ENCODE measurements at places on chromosomes 12 and 14.
A peak's percentile ranks its signal among the peaks of the same experiment; 100 is the strongest.

- no peak for DNase-seq
Measured at GRCh38 chr12:14424545-14424944, 59.1 kb downstream of the ATF7IP start.

GRCh38 chr12:9906873-9907272, 25.3 kb downstream of the CLEC2A start:
- DNase-seq = no peak

DNA sequence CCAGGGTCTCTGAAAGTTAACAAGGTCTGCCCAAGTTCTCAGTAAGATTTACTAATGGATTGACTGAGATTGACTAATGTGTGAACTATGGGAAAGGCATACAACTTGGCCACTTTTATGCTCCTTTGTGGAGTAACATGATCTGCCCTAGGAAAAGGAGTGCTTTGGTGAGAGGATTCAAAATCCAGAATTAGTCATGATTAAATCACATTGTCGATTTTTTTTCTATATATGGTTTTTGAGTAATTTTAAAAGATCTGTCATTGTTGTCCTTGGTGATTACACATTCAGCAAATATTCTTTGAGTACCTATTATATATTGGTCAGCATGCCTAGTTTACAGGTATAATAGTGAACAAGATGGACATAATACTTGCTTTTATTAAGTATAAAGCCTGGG, 147.7 kb upstream of the SYT10 start:
- DNase-seq = no peak

GRCh38 chr12:127192391-127192790, 1074.6 kb upstream of the TMEM132C start:
- DNase-seq = no peak

DNA sequence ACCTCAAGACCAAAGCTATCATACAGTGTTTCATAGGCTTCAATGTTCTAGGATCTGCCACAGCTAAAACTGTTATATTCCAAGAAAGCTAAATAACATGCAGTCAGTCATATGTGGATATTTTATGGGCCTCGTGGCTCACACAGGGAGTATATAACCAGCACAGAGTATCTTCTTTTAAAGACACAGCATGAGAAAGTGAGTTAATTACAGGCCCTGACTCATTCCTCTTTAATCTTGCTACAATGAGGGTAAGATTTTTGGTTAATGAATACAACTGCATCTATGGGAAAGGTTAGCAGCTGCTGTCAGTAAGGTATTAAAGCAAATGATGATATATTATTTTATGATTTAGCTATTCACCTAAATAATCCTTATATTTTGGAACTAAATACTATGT, 111.0 kb downstream of the TRAFD1 start:
- no peak for DNase-seq

DNA sequence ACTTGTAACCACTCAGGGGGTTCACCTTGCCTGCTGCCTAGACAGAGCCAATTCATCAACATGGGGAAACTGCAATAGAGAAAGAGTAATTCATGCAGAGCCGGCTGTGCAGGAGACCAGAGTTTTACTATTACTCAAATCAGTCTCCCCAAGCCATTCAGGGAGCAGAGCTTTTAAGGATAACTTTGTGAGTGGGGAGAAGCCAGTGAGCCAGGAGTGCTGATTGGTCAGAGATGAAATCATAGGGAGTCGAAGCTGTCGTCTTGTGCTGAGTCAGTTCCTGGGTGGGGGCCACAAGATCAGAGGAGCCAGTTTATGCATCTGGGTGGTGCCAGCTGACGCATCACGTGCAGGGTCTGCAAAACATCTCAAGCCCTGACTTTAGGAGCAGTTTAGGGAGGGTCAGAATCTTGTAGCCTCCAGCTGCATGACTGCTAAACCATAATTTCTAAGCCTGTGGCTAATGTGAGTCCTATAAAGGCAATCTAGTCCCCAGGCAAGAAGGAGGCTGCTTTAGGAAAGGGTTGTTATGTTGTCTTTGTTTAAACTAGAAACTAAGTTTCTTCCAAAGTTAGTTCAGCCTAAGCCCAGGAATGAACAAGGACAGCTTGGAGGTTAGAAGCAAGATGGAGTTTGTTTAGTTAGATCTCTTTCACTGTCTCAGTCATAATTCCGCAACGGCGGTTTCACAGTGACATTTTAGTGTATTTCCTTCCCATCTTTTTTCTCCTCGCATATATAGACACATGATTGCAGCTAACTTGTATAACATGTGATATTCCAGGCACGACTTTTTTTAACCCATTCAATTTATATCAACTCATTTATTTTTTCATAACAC, 68.9 kb upstream of the NCOR2 start:
- peak; percentile 63 for DNase-seq

GRCh38 chr12:90770861-90771260, 184.1 kb downstream of the CCER1 start:
- DNase-seq = no peak

- no peak for DNase-seq
Measured at GRCh38 chr12:89469361-89469760, 55.2 kb downstream of the GALNT4 start.

DNA sequence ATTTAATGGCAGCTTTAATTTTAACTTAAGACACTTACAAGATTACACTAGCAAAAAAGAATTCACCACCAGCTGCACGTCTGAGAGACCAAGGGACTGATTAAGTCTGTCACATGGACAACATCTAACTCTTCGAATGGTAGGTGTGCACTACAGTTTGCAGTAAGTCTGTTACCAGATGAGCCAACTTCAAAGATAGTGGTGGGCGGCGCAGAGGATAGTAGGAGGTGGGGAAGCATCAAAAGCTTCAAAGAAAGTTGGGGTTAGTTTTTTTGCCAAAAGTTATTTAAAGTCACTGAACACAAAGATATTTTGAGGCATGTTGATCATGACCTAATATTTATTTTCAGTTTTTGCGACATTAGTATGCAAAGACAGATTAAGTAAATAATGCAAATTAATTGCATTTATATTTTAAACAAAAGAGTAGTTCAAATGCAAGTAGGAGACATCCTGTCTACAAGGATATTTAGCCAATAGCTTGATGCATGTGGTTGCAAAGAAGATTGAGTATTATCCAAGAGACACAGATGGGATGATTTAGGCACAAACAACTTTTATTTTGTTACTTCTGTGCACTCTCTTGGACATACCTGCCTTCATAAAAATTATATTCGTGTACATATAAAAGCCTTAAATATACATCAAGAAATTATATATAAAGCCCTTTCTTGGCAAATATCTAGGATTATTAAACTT, 327.7 kb downstream of the BMP4 start:
- DNase-seq = no peak

GRCh38 chr12:125469683-125470082, 404.4 kb downstream of the AACS start:
- no peak for DNase-seq

- no peak for DNase-seq
Measured at GRCh38 chr12:54653025-54653424, 4.9 kb upstream of the DCD start.

- DNase-seq = no peak
Measured at GRCh38 chr12:76064904-76065303, 19.6 kb downstream of the NAP1L1 start.

- DNase-seq = no peak
Measured at GRCh38 chr12:105341010-105341409, 10.5 kb downstream of the C12orf75 start.

- DNase-seq = no peak
Measured at GRCh38 chr12:48744251-48745008, 27.9 kb upstream of the CCNT1 start.

DNA sequence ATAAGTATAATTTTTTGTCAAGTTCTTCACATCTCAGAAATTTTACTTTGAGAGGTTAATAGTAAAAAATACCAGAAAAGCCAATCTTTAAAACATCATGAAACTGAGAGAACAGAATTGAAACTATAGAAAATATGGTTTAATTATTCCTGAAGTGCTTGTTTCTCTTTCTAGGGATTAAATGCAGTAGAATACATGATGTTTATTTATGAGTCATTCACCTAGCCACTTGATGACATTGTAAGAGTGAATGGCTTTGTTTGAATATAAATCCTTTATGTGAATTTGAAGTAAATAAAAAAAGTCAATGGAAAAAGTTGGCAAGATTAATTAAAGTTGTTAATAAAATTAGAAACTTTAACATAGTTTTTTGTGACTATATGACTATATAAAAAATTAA, 48.4 kb downstream of the KTN1 start:
- no peak for DNase-seq

GRCh38 chr12:16294376-16294956, 17.0 kb upstream of the SLC15A5 start:
- no peak for DNase-seq

- peak; percentile 93 for DNase-seq
Measured at GRCh38 chr14:106094654-106095189, 568.3 kb downstream of the TMEM121 start.

DNA sequence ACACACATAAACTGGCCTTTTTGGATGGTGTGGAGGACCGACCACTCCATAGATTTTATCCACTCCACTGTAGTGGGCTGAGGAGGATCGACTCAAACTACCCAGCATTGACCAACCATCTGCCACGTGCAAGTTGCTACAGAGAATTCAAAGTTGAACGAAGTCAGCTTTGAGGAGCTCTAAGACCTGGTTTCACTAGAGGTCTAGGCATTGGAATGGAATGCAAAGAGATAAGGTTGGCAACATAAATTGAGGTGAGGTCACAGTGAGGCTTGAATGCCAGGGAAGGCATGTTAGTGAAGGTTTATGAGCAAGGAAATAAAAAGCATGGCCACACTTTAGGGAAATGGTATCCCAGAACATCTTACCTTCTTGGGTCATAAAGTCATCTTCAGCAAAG, 14.5 kb downstream of the VWF start:
- no peak for DNase-seq

GRCh38 chr12:66190519-66191370, 1.7 kb downstream of the IRAK3 start:
- DNase-seq = no peak

DNA sequence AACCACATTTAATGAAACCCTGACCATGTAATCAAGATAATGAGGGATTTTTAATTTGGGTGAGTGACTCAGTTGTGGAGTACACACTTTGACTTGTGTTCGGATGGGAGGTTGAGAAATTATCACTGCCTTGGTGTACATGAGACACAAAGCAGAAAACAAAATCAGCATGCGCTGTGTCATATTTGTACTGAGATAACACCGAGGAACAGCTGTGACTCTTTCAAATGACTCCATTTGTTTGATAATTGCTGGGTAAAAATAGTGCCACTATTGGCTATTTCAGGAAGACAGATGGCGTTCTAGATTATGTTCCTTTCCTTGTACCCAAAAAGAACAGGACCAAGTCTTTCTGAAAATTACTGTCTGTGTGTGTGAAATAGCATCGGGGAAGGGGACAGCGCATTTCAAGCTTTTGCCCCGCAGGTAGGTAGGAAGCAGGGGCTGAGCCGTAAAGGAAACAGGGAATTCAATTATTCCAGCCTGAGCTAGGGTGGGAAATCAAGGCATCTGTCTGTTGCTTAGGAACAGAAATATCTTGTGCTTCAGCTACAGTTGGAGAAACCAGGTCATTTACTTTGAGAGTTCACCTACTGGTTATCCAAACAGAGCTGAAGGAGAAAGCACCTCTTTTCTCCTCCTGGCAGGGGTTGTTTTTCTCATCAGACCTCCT, 114.3 kb downstream of the SNAPC1 start:
- no peak for DNase-seq

DNA sequence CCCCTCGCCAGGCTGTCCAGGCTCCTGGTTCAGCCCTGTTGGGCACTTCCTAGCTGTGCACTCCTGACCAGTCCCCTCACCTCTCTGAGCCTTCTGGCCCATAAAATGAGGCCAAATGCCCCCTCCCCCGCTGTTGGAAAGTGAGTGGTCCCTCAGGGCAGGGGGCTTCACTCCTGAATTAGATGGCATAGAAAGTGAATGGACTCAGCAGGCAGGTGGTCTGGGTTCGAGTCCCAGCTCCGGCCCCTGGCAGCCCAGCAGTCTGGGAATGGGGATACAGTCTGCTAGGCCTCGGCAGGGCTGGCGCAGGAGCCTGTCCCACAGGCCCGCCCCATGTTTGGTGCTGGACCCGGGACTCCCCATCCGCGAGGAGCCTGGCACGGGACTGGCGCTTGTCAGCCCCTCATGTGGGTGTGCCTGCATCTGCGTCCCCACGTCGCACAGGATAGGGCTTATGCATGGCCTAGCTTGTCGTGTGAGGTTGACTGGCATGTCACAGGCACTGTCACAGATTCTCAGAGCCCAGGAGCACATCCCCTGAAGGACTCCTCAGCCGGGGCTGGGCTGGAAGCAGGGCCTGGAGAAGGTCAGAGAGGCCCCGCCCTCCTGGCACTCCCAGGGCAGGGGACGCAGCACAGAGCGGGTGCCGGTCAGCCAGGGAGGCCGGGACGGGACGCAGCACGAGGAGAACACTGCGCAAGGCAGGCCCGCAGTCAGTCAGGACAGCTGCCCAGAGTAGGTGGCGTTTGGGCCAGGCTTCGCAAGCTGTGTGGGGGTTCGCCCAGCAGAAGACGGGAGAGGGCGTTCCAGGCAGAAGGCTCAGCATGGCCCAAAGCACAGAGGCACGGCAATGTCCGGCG, 40.5 kb downstream of the DIO3 start:
- no peak for DNase-seq

GRCh38 chr12:109140560-109140959, 24.2 kb downstream of the ACACB start:
- no peak for DNase-seq

GRCh38 chr14:105495101-105495989, 4.3 kb downstream of the TEDC1 start:
- no peak for DNase-seq

GRCh38 chr12:76450690-76451089, 102.5 kb upstream of the BBS10 start:
- no peak for DNase-seq

GRCh38 chr12:51383269-51383905, 7.8 kb downstream of the GALNT6 start:
- DNase-seq = no peak

DNA sequence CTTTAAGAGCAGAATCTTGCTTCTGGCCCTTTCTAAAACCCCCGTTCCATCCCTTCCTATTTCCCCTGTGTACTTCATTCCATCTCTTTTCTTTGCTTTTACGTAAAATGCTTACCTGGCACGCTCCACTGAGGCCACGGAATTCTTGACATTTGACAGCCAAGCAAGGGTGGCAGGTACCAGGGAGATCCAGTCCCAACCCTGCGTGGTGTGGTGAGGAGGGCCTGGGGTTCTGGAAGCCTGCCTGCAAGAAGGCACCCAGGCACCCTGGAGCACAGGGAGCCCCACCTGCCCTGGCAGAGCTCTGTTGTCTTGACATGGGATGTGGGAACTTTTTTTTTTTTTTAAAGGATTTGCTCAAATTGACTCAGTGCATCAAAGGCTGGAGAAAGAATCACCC, 48.6 kb downstream of the ITPK1 start:
- DNase-seq = no peak

All from stimulated activated CD4-positive, alpha-beta T cell treated with anti-CD3 and anti-CD28 coated beads, Interleukin-12 subunit alpha, Interleukin-12 subunit beta, amount 100 ng/mL, for 48 hours (primary cell).